Testis (tissue), 5 donors: ENCODE measurements at places on chromosomes 4 and X. TPM values are rescaled to one million over a fixed set of nuclear protein-coding genes. Genes with fewer than 3 reads are reported as not detected.

CLIC2 gene
- 3.5 TPM for total RNA-seq

BRS3 gene
- total RNA-seq: 0.50 TPM

NEUROG2 gene
- 3.8 TPM for total RNA-seq

ITIH6 gene
- total RNA-seq: 0.06 TPM

GATA1 gene
- total RNA-seq: not detected

BTC gene
- 1.0 TPM for total RNA-seq

RADX gene
- total RNA-seq: 7.4 TPM

EMCN gene
- total RNA-seq: 5.8 TPM

LRP2BP gene
- total RNA-seq: 7.5 TPM

MAP9 gene
- total RNA-seq: 32.4 TPM
